ENCODE measurements at places on chromosomes 5 and 9.

DNA sequence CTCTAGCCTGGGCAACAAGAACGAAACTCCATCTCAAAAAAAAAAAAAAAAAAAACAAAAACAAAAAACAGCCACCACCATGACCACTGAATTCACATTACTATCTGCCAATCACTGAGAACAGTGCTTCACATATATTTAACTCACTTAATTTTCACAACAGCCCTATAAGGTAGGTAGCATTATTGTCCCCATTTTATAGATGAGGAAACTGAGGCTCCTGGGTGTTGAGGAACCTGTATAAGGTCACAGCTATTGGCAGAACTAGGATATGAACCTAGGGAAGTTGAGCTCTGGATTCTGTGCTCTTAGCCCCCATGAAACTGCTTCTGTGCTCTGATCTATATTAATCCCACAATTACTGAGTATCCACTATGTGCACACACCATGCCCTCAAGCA is 283.7 kb downstream of the CRB2 start:
- DNase-seq, result no peak

GRCh38 chr5:39948867-39949468 is 524.2 kb upstream of the DAB2 start:
- peak; percentile 10 for DNase-seq

GRCh38 chr9:135817951-135818717 is 89.2 kb downstream of the CAMSAP1 start:
- no peak for DNase-seq

DNA sequence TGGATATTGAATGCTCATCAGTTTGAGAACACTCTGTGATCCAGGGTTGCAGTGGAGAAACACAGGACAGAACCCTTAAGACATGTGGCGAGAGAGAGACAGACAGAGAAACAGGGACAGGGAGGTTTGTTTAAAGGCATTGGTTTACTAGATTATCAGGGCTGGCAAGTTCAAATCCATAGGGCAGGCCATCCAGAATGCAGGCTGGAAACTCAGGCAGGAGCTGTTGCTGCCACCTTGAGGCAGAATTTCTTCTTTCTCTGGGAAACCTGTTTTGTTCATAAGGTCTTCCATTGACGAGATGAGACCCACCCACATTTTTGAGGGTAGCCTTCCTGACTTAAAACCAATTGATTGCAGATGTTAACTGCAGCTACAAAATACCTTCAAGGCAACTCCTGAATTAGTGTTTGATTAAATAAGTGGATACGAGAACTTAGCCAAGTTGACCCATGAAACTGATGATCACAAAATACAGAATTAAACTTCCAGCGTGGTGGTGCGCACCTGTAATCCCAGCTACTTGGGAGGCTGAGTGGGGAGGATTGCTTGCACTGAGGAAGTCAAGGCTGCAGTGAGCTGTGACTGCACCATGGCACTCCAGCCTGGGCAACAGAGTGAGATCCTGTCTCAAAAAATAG is 55.9 kb downstream of the NSUN2 start:
- DNase-seq, result no peak

DNA sequence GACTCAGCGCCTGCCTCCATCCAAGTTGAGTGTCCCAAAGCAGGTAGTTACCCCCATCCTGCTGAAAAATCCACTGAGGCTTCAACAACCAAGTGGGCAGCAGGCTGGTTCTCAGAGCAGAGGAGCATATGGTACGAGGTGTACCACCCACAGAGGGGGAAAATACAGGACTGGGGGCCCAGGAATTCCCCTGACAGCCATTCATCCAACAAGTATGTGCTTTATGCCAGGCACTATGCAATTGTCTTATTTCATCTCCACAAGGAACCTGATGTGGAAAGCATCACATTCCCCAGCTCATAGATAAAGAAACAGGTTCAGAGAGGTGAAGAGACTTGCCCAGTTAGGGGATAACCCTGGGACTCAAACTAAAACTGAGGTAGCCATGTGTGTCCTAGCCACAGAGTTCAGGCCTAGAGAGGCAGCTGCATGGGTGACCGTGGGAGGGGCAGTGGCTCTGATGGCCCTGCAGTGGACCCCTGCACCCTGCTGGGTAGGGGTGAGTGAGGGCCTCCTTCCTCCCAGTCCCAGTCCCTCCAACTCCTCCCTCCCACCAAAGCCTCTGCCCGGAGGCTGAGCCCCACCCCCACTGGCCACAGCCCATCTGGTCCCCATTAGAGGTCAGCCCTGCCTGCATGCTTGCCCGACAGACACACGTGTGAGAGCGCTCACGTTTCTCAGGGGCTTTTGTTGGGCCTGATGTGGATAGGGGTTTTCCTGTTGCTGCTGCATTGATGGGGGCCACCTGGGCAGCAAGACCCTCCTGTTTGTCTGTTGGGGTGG is 11.5 kb downstream of the PDLIM4 start:
- DNase-seq, result no peak

GRCh38 chr5:141954194-141954593 is 3.8 kb downstream of the PCDH12 start:
- no peak for DNase-seq
